Activated T-helper 17 cell treated with anti-CD3 and anti-CD28 coated beads, Interleukin-2, amount 50 U/mL, for 72 hours (primary cell): ENCODE measurements at places on chromosomes 11 and 22.

GRCh38 chr11:110100476-110101240 lies 7.5 kb downstream of the ZC3H12C start:
- ATAC-seq: no peak

DNA sequence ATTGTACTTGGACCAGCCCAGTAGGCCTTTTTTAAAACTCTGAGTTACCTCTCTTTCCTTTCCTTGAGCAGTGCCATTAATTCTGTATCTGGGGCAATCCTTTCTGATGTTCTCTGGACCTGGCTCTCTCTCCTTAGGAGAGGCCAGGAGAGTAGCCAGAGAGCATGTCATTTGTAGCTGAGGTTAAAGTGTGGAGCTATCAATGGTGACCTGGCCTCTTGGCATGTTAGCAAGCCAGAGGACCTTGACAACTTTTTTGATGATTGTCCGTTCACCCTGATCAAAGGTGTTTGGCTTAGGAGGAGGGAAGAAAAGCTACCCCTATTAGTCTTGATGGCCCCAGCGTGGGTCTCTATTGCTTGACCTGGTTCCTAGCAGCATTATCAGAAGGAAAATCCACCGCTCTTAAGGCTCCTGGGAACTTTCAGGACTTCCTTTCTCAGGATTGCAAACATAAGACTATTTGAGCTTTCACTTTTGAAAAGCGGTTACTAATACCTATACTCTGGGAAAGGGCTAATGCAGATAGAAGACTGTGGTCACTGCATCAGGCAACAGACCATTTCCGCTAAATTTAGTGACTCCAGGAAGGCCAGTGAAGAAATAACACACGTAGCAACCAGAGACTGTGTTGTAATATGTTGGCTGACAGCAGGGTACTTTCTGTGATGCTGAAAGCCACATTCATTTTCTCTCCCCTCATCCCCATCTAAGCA lies 18.2 kb downstream of the LIMK2 start:
- ATAC-seq: peak; percentile 53

GRCh38 chr11:47375020-47375419 lies 3.3 kb downstream of the SPI1 start:
- ATAC-seq: no peak

GRCh38 chr11:124736736-124737135 lies 3.0 kb upstream of the NRGN start:
- ATAC-seq: no peak
